Fibroblast of upper back skin (primary cell): ENCODE measurements at places on chromosomes 1 and 21.

DNA sequence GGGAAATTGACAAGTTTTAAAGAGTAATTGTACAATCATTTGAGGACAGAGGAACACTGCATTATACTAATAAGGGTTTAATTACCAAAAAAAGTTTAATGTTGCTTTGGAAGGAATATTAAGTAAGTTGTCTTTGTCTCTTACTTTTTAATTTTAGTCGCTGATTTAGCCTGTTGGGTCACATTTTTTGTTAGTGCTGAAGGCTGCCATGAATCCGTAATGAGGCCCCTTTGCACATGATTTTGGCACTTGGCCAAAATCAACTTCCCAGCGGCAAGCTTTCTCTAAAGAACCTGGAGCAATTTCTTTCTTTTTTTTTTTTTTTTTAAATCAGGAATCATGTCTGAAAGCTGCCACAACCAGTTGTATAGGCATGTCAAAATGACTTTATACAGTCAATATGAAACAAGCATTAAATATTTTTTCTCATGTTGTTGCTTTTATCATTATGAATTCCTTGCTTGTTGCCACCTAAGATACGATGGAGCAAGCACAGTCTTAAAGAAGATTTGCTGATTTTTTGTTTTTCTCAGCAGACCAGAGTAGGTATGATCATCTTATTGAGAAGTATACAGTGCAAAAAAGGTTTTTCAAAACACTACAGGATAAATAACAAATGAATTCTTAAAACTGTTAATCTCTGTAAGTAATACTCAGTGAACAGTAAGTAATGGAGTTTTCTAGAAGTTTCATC is 690.4 kb downstream of the USP25 start:
- DNase-seq, result peak; percentile 49

- no peak for DNase-seq
Measured at GRCh38 chr21:14686466-14687267, 140.6 kb upstream of the SAMSN1 start.

DNA sequence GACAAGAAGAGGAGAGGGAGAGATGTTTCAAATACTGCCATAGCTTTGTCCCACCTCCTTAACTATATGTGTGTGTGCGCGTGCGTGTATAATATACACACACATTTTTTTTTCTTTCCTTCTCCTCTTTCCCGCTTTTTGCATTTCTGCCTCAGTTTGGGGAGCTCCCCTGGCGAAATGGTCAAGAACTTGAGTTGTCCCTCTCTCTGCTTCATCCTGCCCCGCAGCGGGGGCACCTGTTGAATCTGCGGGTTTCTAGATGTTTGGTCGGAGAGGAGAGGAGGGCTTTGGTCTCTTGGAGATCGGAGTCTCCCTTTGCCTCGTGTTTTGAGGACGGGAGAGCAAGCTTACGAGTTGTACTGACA is 504 bp downstream of the SCCPDH start:
- peak; percentile 34 for DNase-seq

GRCh38 chr1:229792012-229792975 is 166.2 kb downstream of the URB2 start:
- DNase-seq, result peak; percentile 49

DNA sequence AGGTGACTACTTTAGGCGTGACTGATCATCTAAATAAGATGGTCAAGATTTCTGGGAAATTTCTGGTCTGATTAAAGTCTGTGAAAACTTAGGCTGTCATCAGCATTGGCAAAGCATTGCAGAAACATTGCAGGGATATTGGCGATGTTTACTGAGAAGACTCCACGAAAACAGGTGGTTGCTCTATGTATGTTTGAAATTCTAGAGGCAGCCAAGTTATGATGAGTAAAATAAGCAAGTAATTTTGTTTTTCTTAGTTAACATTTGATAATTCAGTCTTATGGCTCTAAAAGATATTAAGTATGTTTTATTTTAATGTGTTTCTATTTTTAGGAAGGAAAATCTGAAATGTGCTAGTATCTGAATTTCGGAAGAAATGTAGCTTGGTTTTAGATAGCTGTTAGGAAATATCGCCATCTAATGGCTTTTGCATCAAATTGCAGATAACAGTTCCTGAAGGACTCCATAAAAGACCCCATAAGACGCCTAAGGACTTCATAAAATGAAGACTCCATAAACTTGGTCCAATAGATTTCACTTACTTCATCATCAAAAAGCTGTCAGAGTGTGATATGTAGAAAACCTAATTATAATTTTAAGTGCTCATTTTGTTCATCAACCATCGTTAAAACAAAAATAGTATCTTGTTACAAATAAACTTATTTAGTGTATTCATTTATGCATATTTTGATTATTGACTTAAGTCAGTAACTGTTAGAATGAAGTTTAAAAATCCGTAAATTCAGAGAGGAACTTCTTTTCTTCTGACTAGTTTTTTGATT is 344.6 kb downstream of the RYR2 start:
- peak; percentile 32 for DNase-seq

DNA sequence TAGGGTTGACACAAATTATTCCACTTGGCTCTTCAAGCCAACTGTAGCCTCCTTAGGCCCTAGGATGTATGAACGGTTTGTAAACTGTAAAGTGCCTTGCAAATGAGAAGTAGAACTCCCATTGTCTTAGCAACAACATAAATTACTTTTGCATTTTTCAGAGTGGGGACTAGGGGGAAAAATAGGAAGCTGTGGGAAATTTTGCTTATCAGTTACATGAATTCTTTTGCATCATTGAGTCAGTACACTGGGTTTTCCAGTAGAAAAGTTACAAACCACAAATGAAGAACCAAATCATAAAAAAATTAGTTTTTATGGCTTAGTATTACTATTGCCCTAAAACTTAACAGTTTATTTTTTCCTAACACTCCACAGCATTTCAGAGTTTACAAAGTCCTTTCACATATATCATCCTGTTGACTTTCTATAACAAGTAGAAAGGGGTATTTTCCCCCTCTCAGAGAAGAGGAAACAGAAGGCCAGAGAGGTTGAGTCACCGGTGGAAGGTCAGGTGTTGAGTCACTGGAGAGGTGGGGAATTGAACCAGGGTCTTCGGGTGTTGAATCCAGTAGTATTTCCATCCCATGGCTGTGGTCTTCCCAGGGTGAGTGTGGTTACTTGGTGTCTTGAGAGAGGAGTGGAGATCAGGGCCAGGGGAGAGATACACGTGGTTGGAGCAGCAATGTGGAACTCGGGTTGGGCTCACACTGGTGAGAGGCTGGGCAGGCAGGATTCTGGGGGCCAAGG is 71.9 kb upstream of the USP24 start:
- no peak for DNase-seq

GRCh38 chr1:187985897-187986654 is 1157.3 kb downstream of the PLA2G4A start:
- DNase-seq, result no peak

- no peak for DNase-seq
Measured at GRCh38 chr1:197862221-197862620, 40.2 kb upstream of the C1orf53 start.

- DNase-seq, result peak; percentile 74
Measured at GRCh38 chr1:67683316-67683715, 1.7 kb upstream of the GADD45A start.

GRCh38 chr21:43273016-43273707 is 104.4 kb downstream of the CRYAA start:
- no peak for DNase-seq

DNA sequence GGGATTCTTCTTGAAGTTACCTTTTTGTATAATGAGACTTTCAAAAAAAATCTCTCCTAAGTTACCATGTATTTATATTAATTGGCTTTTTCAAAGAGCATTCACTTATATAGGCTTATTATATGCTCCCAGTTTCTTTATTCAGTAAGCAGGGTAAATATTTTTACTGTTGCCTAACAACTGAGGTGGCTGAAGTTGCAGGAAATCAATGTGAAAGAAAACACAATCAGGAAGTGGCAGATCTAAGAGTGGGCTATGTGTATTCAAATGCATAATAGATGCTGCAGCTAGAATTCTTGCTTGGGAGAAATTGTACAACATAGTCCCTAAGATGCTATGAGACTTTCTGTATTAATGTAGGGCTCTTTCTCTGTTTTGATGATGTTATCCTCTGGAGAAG is 606.9 kb downstream of the NUF2 start:
- DNase-seq, result no peak

DNA sequence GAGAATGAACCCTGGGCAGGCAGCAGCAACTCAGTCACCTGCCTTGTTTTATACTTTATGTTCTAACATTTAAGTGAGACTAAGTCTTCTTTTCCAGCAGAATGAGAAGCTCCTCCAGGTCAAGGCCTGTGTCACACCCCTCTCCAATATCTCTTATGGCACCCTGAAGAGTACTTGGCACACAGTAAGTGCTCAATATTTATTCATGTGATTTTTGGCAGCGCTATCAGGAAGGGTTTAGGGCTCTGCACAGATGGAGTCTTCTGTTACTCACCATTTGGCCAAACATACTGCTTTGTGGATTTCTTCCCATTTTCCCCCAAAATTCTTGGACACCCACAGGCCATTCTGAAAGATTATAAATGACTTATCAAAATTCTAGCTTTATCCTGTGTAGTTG is 43.8 kb upstream of the MYBPHL start:
- no peak for DNase-seq

DNA sequence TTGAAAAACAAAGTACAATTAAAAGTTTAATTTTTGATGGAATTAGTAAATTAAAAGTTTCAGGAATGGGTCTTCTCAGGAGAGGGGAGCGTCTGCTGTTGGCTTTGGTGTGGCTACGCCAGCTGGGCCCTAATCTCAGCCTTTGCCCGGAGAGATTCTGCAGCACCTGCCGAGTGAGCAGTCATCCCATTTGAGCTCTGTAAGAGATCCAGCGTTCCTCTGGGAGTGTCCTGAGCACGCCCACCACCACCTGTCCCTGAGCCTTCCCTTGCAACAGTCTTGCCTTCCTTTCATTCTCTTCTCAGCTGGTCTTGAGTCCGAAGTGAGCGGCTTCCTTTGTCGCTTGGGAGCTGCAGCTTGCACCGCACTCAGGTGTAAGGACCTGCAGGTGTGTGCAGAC is 263.1 kb downstream of the CAMTA1 start:
- DNase-seq, result no peak

DNA sequence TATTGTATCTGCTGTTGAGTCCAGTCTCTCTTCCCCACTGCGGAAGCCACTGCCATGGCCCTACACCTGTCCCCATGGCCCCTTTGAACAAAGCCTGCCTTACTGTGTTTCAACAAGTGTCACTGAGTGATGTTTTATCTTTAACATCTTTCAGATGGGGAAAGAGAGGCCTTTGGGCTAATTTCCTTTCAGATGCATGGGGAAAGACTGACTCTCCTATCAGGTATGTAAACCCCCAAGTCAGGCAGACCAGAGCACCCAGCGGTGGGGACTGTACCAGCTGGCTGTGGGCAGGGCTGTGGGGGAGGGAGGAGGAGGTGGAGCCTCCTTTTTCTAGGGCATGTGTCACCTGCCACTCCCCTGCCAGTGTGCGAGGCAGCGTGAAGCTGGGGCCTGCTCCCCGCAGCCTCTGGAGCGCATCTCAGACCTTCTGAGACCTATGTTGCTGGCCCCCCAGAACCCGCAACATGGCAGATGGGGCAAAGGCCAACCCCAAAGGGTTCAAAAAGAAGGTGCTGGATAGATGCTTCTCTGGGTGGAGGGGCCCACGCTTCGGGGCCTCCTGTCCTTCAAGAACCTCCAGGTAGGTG is at the start of gene PLA2G2F:
Gene PLA2G2F (plus strand): TSS at position 363 of the 590 bp plus-strand sequence. CDS start 105 bp downstream, at position 468.
- no peak for DNase-seq
